ENCODE measurements at places on chromosomes 6 and 20. TPM values are rescaled to one million over a fixed set of nuclear protein-coding genes. Genes with fewer than 3 reads are reported as not detected.

DNA sequence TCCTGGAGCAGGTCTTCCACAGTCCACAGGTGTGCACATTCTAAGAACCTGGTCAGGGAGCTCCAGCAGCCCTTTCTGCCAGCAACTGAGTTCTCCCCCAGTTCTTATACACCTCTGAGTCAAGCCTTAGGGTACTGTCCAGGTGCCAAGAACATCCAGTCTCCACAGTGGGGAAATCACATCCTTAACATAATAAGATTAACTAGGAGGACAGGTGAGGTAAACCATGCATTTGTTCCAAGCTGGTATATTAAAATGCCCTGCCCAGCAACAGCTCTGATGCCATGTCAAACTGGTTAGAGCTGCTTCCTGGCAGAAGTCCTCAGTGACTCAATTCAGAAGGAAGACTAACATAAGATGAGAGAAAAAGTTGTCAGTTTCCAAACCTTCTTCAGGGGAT lies 303.9 kb upstream of the SGK1 start:
- no peaks in the 10 kb centered on the region for H3K27me3 ChIP-seq
- H3K27ac ChIP-seq: no peak overlapping the region
- no peaks in the 10 kb centered on the region for H3K36me3 ChIP-seq
- H3K4me3 ChIP-seq: no peak overlapping the region
- no peaks in the 10 kb centered on the region for H3K4me1 ChIP-seq

- no peaks in the 10 kb centered on the region for H3K27me3 ChIP-seq
- H3K27ac ChIP-seq: no peak overlapping the region
- no peaks in the 10 kb centered on the region for H3K4me1 ChIP-seq
- no peaks in the 10 kb centered on the region for H3K36me3 ChIP-seq
These were observed 258.8 kb downstream of the CDH4 start for GRCh38 chr20:61510778-61511330.

The CST1 gene
- not detected for total RNA-seq

DNA sequence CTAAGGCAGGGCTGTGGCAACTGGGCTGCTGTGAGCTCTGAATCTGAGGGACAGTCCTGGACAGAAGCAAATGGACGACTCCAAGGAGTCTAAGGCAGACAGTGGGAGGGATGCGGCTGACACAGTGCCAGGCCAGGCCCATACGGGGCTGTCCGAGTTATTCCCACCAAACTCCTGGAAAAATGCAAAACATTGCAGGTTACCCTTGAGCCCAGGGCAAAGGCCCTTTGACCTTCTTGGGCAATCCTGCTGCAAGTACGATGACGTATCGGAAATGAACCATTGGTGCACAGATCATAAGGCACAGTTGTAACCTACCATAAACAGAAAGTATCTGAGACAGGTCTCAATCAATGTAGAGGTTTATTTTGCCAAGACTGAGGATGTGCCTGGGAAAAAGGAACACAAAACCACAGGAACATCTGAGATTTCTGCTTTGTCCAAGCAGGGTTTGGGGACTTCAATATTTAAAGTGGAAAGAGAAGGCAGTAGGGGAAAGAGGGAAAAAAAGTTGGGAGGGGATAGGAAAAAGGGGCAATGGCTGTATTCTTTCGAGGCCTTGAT lies 118.9 kb downstream of the DACT2 start:
- no peak for DNase-seq
- H3K4me3 ChIP-seq: no peak overlapping the region

Measured in aorta (tissue), 5 donors.